ENCODE measurements at places on chromosomes 7 and 10.

GRCh38 chr10:125002423-125003145, 60.7 kb downstream of the ZRANB1 start:
- DNase-seq: no peak

- no peak for DNase-seq
These were observed 239.7 kb downstream of the DNAJB9 start for GRCh38 chr7:108809356-108809755.

DNA sequence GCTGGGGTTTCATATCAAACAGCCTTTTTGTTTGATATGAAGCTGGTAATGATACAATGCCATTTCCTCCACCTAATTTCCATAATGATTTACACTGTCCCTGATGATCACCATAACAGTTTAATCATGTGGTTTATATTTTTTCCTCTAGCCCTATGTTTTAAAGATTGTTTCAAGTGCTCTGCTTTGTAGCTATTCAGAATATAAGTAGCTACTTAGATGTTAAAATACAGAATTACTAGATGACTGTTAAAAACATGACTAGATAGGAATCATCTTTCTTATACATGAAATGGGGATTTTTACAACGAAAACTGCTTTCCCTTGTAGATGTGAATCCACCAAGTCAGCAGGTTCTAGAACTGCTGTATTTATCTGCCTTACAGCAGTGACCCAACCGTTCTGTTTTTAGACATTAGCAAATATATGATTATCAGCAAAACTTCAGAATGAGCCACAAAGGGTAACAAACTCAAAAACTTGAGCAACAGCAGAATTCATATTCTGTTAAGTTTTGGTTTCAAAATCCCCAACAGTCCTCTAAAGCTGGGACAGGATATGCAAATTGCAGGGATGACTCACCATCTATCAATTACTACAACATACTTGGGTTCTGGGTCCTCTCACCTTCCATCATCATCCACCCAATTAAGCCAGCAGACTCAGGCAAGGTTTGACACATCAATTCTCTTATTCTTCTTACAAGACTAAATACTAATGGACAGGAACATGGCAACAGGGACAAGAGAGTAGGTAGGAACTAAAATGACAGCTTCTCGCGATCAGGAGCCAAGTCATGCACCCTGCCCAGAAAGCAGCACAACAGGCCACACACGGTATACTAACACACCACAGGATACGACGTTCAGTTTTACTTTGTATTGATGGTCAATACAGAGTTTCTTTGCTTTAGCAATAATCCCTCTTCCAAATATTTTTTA, 83.9 kb downstream of the PIP4K2A start:
- DNase-seq: peak; percentile 92

DNA sequence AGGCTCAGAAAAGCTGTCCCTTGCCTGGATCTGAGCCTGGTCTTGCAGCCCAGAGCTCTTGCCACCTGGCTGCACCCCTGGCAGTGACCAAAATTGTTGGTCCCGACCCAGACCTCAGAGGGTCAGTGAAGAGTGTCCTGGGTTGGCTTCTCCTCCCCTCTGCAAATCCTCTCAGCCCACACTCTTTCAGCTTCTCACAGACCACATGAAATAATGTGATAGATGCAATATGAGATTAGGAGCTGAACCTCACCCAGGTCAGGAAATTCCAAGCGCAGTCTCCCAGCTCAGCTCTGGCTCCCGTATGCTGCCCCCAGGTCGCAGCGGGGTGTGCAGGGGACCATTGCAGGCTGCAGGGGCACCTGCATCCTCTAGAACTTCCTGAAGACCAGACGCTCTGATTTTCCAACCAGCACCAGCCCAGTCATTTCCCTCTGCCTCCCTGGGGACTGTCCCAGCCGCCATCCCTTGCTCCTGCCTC, 19.6 kb upstream of the RET start:
- no peak for DNase-seq

DNA sequence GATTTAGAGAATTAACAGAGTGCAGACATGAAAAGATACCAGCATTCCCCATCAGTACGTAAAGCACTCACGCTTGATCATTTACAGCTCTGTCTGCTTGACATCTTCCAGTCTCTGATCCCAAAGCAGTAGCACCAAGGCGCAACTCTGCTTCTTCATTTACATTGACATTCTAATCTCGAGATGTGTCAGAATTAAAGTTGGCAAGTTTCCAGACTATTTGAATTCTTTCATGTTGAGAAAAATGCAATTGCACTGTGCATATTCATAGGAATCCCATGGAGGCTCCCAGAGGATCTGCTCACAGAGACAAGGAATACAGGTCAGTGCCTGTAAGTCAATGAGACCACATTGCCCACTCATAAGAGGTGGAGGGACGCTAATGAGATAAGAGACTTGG, 183.9 kb downstream of the LRRN3 start:
- no peak for DNase-seq

DNA sequence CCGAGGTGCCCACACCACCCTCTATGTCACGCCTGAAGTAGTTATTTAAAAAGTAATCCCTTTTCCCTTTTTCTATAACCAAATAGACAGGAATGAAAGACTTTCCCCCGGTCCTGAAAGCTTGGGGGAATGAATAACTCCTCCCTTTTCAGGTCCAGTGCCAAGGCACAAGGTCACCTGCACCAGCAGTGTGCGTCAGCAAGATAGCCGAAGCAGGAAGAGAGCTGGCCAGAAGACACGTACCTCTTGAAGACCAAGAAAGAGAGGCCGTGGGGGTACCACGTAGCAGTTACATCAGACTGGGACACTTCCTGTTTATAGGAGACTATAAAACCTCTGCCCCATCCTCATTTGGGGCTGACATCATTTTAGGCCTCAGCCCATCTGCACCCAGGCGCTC, 10.7 kb upstream of the AKR1B1 start:
- no peak for DNase-seq

GRCh38 chr7:92729172-92729571, 107.2 kb downstream of the CDK6 start:
- peak; percentile 96 for DNase-seq

DNA sequence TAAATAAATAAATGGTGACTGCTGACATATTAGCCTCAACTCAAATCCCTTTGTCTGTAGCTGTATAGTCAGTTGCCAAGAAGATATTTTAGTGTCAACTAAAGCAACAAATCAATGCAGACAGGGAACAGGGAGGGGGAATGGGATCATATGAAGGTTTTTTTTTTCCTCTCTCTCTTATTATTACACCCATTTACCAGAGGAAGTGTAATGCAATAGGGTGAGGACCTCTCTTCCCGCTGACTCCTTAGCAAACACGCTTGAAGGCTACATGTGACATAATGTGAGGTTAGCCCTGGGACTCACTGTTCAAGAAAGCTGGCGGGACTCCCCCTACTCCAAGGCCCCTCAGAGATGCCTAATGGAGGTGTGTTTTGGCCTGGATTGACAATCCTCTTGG, 88.2 kb downstream of the CHRM2 start:
- no peak for DNase-seq

DNA sequence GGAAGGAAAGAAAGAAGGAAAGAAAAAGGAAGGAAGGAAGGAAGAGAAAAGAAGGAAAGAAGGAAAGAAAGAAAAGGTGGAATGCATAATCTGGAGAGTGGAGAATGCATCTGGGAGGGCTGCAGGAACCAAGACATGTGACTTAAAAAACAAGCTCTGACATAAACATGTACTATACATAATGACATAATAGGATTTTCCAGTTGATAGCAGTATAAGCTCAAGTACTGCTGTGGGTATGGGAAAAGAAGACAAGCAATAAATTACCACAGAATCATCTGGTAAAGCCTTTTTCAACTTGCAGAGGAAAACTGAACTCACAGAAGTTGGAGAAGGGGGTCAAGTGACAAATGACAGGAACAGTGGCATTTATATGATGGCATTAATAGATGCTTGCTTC, 345.9 kb downstream of the PLXDC2 start:
- no peak for DNase-seq

GRCh38 chr10:116690356-116691322, 51.7 kb downstream of the HSPA12A start:
- no peak for DNase-seq

DNA sequence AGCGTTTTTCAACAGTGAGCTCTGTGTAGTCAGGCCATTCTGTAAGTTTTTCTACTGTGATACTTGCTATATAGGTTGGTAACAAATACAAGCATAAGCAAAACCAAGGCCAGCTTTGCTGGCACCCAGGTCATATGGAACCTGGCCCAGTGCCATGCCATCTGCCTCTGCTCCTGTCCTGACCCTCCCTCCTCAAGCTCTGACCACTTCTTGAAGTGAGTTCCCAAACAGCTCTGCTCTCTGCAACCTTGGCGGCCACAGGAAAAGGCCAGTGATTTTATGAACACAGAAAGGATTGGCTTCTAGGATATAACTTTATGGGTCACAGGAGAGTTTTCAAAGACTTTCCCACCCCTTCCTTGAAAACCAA, 12.8 kb downstream of the NOD1 start:
- DNase-seq: no peak

DNA sequence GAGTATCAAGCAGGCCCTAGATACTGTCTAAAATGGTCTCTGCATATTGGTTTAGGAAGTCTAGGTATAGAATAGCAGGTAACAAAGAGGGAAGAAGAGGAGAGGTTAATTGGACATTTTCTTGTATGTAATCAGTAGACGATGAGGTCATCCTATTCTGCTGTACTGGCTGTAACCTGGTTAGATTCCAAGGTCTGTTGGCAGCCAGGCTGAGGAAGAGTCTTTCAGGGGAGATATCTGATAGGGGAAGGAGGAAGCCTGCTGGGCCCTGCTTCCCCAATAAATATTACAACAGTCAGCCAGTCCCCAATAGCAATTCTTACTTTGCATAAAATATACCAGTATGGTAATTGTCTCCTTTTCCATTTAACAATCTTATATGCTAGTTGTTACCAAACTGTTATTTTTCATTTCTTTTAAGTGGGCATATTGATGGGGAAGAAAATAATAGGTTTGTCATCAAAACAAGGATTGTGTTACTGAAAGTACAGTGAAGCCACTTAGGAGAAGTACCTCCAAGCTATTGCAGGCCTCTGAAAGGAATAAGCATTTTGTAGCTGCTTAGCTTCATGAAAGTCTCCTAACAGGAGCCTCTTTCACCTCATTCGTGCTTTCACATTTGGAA, 186.4 kb downstream of the LRRC4 start:
- DNase-seq: peak; percentile 53

- DNase-seq: no peak
These were observed 214.8 kb downstream of the GLRX3 start for GRCh38 chr10:130350996-130351395.

GRCh38 chr10:108749042-108749441, 1174.3 kb downstream of the XPNPEP1 start:
- DNase-seq: no peak

GRCh38 chr10:77165445-77166208, 472.0 kb downstream of the KCNMA1 start:
- peak; percentile 76 for DNase-seq

DNA sequence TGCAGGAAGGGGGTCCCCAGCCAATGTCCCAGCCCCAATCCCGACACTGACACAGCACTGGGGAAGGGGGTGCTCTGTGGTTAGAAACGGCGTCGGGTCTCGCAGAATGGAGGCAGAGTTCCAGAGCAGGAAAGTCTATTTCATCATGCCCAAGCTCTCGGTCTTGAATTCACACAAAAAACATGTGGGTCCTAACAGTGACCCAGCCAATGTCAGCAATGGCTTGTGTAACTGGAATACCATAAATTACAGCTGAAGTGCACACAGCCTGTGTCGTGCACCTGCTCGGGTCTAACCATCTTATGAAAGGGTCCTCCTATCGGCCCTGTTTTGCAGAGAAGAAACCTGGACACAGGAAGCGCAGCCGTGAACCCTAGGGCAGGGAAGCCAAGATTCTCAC, 324.1 kb downstream of the ADARB2 start:
- DNase-seq: no peak

DNA sequence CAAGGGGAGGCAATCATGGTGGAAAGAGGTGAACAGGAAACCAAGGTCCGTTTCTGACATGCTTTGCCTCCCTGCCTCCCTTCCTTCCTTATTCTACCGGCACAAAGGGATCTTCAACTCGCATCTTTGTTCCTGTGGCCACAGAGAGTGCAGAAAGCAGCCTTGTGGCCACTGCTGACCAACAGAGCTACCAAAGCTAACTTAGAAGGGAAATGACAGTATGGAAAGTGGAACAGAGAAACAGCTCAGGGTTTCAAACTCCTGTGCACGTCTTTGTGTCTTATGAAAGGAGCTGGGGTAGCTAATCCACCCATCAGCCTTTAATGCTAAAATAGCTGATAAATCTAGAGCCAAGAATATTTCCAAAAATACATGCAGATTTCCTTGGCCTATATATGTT, 588.0 kb downstream of the SORCS1 start:
- peak; percentile 7 for DNase-seq

DNA sequence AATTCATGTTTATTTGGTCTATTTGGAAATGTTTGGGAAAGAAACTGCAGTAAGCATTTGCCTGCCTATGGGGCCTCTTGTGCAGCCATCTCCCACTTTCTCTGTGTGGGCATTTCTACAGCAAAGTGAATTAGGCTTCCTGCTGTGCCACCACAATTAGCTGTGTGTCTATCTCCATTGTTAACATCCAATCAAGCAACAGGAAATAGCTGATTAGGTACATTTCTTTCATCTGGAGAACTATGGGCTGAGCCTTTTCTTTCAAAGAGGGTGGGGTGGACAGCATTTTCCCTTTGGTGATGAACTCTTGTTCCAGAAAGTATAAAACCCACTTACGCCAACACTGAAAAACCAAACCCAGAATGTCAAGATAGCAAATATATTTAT, 640.0 kb downstream of the ACTR3B start:
- no peak for DNase-seq

DNA sequence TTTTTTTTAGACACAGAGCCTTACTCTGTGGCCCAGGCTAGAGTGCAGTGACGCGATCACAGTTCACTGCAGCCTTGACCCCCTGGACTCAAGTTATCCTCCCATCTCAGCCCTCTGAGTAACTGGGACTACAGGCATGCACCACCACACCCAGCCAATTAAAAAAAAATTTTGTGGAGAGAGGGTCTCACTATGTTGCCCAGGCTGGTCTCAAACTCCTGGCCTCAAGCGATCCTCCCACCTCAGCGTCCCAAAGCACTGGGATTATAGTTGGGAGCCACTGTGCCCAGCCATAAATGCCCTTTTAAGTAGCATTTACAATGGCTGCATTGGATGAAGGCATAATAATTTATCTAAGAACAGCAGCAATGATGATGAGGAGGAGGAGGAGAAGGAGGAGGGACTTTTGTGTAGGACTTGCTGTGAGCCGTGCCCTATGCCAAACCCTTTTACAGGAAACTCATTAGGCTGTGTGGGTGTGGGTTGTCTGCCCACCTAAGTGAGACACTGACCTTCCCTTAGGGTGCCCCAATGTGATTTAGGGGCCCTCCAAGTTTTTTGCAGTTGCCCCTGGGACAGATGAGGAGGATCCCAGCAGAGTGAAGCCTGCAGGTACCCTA, 51.1 kb downstream of the EEPD1 start:
- DNase-seq: no peak

DNA sequence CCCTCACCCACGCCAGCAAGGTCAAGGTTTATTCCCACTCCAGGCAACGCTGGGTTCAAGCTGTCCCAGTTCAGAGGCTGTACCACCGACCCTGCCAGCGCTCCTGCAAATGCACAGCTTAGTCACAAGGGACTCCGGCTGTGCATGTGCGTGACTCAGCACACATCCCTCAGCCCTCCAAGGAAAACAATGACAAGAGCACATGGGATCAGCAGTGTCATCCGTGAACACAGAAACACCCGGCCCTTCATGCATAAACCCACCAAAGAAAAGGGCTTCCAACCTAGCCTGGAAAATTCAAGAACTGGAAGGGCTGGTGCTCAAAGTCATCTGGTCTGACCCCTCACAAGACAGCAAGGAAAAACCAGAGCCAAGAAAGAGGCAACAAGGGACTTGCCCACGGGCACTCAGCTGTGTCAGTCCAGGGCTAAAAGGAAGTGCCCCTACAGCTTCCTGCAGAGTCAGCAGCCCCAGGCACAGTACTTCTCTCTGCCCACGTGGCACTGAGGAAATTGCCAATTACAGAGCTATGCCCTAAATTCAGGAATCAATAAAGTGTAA, 106.1 kb downstream of the KCNMA1 start:
- no peak for DNase-seq

Measured in OCI-M1 (cell line).